ENCODE measurements at places on chromosomes 2 and 18. TPM values are rescaled to one million over a fixed set of nuclear protein-coding genes. Genes with fewer than 3 reads are reported as not detected.

Gene PPP1R1C
- not detected for total RNA-seq

Gene OBSL1
- not detected for total RNA-seq

Gene MAP2
- total RNA-seq: not detected

Gene DHX57
- 8.8 TPM for total RNA-seq

Gene GPR17
- not detected for total RNA-seq

Gene TWIST2
- not detected for total RNA-seq

Gene MAT2A
- total RNA-seq: 243 TPM

Gene PID1
- total RNA-seq: not detected

Gene TRIM43
- total RNA-seq: not detected

Gene BCL11A
- 0.03 TPM for total RNA-seq

Gene IL1B
- total RNA-seq: not detected

Gene CAB39
- 166 TPM for total RNA-seq

Gene SCG2
- total RNA-seq: not detected

Gene CPO
- not detected for total RNA-seq

Gene GPR45
- not detected for total RNA-seq

Gene AMER3
- total RNA-seq: not detected

Gene ALPI
- not detected for total RNA-seq

Gene CFC1
- not detected for total RNA-seq

Gene IL36RN
- not detected for total RNA-seq

Gene CUL3
- 69.9 TPM for total RNA-seq

Gene ROCK2
- total RNA-seq: 20.4 TPM

Gene METTL5
- total RNA-seq: 55.7 TPM

Gene FAP
- total RNA-seq: not detected

Gene TTC32
- total RNA-seq: 36.6 TPM

Gene LRRTM4
- not detected for total RNA-seq

Gene CAPN13
- total RNA-seq: not detected

Gene ALPP
- not detected for total RNA-seq

Gene FAM237A
- not detected for total RNA-seq

Gene OR6B2
- not detected for total RNA-seq

Gene STARD6
- not detected for total RNA-seq

Gene GRHL1
- 0.36 TPM for total RNA-seq

Gene IGFBP5
- not detected for total RNA-seq

Gene DSG2
- 0.53 TPM for total RNA-seq

Gene KCNF1
- not detected for total RNA-seq

Gene CYP27C1
- not detected for total RNA-seq

Gene AQP12B
- total RNA-seq: not detected

Gene ARHGAP25
- total RNA-seq: 79.6 TPM

Gene CCDC68
- total RNA-seq: not detected

Gene STEAP3
- 0.08 TPM for total RNA-seq

Gene TNFAIP6
- not detected for total RNA-seq

Gene CFAP221
- not detected for total RNA-seq

Gene PDK1
- total RNA-seq: 52.0 TPM

Gene PTH2R
- total RNA-seq: not detected

Gene SERPINB12
- not detected for total RNA-seq

Gene CHRND
- not detected for total RNA-seq
